ENCODE measurements at places on chromosomes 11 and 22. TPM values are rescaled to one million over a fixed set of nuclear protein-coding genes. Genes with fewer than 3 reads are reported as not detected.

GRCh38 chr22:19921544-19922081, 20.0 kb upstream of the COMT start:
- peaks cover 23% of the 10 kb centered on the region for H3K36me3 ChIP-seq
- no peak for DNase-seq
- no peak overlapping the region for H3K27ac ChIP-seq
- H3K27me3 ChIP-seq = no peaks in the 10 kb centered on the region
- H3K4me1 ChIP-seq = no peaks in the 10 kb centered on the region

- DNase-seq = no peak
- H3K4me3 ChIP-seq = no peak overlapping the region
- H3K27ac ChIP-seq = no peak overlapping the region
- no peaks in the 10 kb centered on the region for H3K27me3 ChIP-seq
- H3K36me3 ChIP-seq = no peaks in the 10 kb centered on the region
Measured at GRCh38 chr11:134987822-134988221, 575.8 kb upstream of the B3GAT1 start.

GRCh38 chr11:95503047-95503446, 272.0 kb upstream of the SESN3 start:
- no peaks in the 10 kb centered on the region for H3K4me1 ChIP-seq
- H3K27me3 ChIP-seq = no peaks in the 10 kb centered on the region
- no peak overlapping the region for H3K27ac ChIP-seq

DNA sequence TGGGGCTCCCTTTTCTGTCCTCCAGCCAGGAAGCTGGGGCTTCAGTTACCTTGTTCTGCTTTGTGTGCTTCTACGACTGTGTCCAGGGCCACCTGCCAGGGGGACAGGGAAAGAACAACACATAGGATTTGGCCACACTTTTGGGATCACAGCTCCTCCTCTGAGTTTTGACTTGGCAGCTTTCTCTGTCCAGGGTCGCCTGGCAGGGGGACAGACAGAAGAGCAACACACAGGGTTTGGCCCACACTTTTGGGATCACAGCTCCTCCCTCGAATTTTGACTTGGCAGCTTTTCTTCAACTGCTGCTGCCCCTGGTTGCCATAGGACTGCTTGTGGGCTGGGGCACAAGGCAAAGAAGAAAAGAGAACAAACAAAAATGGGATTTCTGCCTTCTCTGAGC, 19.1 kb downstream of the INCENP start:
- peaks cover 13% of the 10 kb centered on the region for H3K4me1 ChIP-seq
- peak; percentile 34 for DNase-seq
- H3K4me3 ChIP-seq = no peak overlapping the region
- H3K27ac ChIP-seq = no peak overlapping the region

- no peak for DNase-seq
- H3K4me3 ChIP-seq = no peak overlapping the region
- H3K27me3 ChIP-seq = no peaks in the 10 kb centered on the region
- peaks cover 5% of the 10 kb centered on the region for H3K4me1 ChIP-seq
- no peaks in the 10 kb centered on the region for H3K36me3 ChIP-seq
Measured at GRCh38 chr11:94326947-94327346, 22.6 kb downstream of the IZUMO1R start.

DNA sequence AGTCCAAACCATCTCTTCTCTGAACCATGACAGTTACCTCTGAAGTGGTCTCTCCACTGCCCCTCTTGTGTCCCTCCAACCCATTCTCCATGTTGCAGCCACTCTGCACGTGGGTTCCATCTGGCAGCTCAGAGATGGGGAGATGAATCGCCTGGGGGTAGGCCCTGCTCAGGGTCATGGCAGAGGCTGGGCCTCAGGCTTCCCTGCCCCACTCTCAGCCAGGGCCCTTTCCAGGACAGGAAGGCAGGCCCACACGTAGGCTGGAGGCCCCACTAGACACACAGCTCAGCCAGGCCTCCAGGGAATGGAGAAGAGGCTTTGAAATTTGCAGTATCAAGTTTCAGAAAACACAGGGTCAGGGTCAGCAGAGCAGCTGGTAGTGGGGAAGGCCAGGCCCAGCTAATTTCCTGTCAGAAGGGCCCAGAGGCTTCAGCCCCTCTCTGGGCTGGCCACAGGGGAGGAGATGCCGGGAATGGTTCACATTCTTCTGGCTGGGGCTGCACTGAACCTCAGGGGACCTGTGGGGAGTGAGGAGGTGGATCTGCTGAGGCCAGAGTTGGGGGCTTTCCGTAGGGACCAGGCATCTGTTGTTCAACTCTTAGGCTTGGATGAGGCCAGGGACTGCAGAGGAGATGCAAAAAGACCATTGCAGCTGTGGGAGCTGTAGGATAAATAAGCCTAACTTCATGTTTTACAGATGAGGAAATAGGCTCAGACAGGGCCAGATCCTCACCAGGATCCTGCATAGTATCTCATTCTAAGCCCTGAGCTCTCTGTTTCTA, 101.6 kb downstream of the SWAP70 start:
- H3K4me1 ChIP-seq = peaks cover 26% of the 10 kb centered on the region
- no peak for DNase-seq
- H3K27ac ChIP-seq = peak overlapping the region; percentile 47
- peaks cover 3% of the 10 kb centered on the region for H3K36me3 ChIP-seq

- H3K4me3 ChIP-seq = no peak overlapping the region
- no peak for DNase-seq
- H3K36me3 ChIP-seq = no peaks in the 10 kb centered on the region
- H3K27ac ChIP-seq = no peak overlapping the region
- no peaks in the 10 kb centered on the region for H3K27me3 ChIP-seq
Measured at GRCh38 chr22:20249797-20250354, 18.2 kb downstream of the RTN4R start.

DNA sequence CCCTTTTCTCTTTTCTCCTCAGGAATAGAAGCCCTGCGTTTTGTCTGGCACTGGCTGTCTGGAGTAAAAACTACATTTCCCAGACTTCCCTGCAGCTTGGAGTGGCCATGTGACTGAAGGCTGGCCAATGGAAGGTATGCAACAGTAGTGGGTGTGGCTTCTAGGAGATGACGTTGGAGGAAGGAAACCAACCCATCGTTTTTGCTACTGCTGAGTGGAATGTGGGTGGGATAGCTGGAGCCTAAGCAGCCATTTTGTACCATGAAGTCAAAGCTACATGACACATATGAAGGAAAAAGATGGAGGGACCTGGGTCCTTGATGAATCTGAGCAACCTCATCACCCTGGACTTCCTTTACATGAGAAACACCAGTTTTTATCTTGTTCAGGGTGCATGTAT, 19.6 kb downstream of the FGF3 start:
- no peak overlapping the region for H3K4me3 ChIP-seq
- no peak for DNase-seq
- no peak overlapping the region for H3K27ac ChIP-seq
- no peaks in the 10 kb centered on the region for H3K36me3 ChIP-seq
- H3K4me1 ChIP-seq = no peaks in the 10 kb centered on the region

- H3K27ac ChIP-seq = no peak overlapping the region
- no peaks in the 10 kb centered on the region for H3K36me3 ChIP-seq
- no peaks in the 10 kb centered on the region for H3K4me1 ChIP-seq
Measured at GRCh38 chr22:48883211-48883960, 944.3 kb downstream of the BRD1 start.

GRCh38 chr22:43289976-43290721, 53.0 kb downstream of the SCUBE1 start:
- H3K36me3 ChIP-seq = no peaks in the 10 kb centered on the region
- peaks cover 29% of the 10 kb centered on the region for H3K4me1 ChIP-seq
- H3K4me3 ChIP-seq = peak overlapping the region; percentile 20
- H3K27me3 ChIP-seq = no peaks in the 10 kb centered on the region
- peak; percentile 81 for DNase-seq

DNA sequence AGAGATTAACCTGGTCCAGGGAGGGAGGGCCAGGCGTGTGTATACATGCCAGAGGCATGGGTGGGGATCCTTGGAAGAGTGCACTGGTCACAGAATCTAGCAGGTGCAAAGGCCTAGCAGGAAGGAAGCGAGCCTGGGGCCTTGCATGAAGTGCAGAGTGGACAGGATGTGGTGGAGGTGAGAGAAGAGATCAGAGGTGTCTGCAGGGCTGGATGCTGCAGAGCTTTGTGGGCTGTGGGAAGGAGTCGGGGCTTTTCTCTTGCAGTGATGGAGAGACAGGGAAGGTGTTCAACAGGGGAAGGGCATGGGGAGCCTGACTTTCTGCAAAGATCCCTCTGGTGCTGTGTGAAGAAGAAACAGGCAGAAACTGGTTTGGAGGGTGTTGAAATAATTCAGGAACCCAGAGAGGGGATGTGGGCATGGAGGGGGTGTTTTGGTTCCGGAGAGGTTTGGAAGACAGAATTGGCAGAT, 2.5 kb upstream of the TPST2 start:
- DNase-seq = no peak
- H3K4me1 ChIP-seq = peaks cover 20% of the 10 kb centered on the region
- H3K27me3 ChIP-seq = no peaks in the 10 kb centered on the region
- no peak overlapping the region for H3K4me3 ChIP-seq
- no peaks in the 10 kb centered on the region for H3K36me3 ChIP-seq
- H3K27ac ChIP-seq = no peak overlapping the region

DNA sequence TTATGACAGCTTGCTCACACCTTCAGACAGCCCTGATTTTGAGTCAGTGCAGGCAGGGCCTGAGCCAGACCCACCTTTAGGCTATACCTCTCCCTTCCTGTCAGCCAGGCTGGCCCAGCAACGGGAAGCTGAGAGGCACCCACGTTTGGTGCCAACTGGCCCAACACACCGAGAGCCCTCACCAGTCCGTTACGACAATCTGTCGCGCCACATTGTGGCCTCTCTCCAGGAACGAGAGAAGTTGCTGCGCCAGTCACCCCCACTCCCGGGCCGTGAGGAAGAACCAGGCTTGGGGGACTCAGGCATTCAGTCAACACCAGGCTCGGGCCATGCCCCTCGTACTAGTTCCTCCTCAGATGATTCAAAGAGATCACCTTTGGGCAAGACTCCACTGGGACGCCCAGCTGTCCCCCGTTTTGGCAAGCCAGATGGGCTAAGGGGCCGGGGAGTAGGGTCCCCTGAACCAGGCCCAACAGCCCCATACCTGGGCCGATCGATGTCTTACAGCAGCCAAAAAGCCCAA, 13.1 kb downstream of the MED19 start:
- DNase-seq = no peak
- no peak overlapping the region for H3K27ac ChIP-seq
- no peak overlapping the region for H3K4me3 ChIP-seq
- no peaks in the 10 kb centered on the region for H3K4me1 ChIP-seq
- H3K36me3 ChIP-seq = peaks cover 92% of the 10 kb centered on the region

DNA sequence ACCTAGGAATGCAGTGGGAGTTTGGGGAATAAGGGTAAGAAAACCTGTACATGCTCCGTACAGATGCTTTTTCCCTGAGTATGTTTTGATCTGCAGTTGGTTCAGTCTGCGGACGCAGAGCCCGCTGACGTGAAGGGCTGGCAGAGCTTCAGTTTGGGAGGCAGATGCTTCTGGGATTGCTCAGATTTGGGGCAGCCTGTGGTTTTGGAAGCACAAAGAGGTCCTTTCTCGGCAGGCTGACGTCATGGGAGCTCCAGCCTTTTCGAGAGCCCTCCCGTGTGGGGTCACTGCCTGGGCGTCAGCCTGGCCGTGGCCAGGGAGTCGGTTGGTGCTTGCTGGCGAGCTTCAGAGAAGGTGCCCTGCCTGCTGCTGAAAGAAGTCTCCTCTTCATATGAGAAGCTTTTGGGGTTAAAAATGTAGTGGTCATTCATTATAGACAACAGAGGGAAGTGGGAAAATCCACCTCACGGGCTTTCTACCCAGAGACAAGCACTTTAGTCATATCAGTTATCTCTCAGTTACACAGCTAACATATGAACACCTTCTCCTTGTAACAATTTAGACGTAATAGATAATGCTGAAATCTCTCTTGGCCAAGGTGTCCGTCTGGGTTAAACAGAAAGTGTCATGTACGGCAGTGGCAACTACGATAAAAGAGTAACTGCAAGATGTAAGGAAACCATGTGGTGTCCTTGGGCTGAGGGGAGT, 26.8 kb downstream of the TPCN2 start:
- H3K4me1 ChIP-seq = peaks cover 16% of the 10 kb centered on the region
- peak overlapping the region; percentile 46 for H3K27ac ChIP-seq
- peaks cover 57% of the 10 kb centered on the region for H3K36me3 ChIP-seq
- H3K27me3 ChIP-seq = no peaks in the 10 kb centered on the region

GRCh38 chr11:109267293-109268095, 154.5 kb upstream of the C11orf87 start:
- DNase-seq = no peak
- no peaks in the 10 kb centered on the region for H3K36me3 ChIP-seq
- H3K4me1 ChIP-seq = no peaks in the 10 kb centered on the region
- no peak overlapping the region for H3K4me3 ChIP-seq

Gene ST14
- 74.8 TPM for total RNA-seq

Gene FREY1
- 1.7 TPM for total RNA-seq

Gene SLC25A45
- 4.0 TPM for total RNA-seq

Gene CCDC85B
- 29.8 TPM for total RNA-seq

Gene ANO3
- not detected for total RNA-seq

All from suprapubic skin (tissue), 4 donors.